ENCODE measurements at places on chromosomes 3 and 15.

GRCh38 chr15:71357321-71357732 is 242.1 kb downstream of the THSD4 start:
- DNase-seq, result no peak

DNA sequence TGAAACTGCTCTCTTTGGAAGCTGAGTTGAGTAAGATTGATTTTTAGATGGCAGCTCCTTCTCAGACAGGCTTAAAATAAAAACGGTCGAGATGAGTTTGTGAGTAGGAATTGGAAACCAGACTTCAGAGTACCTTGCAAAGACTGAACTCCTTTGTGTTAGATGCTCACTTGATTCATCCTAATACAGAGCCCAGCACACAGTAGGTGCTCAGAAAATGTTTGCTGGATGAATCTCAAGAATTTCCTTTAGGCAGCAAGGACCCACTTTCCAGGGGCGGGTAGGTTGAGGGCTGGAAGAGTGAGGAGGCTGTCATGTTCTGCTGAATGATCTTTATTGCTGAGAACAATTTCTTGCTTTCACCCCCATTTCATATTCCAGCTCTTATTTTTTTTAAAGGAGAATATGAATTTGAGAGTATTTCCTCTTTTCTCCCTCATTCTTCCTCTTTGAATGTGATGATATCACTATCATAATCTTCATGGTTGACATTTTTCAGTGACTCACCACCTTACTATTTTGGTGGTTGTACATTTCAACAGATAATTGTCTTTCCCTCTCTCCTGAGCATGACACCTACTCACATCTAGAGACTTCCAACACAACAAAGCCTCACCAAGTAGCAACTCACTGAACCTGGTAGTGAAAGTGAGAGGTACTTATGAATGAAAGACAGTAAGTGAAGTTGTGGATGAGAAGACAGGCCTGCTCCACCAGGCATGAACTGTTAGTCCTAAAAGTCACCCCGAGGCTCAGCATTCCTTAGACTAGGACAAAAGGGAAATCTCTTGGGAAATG is 113.3 kb downstream of the PDCD6IP start:
- DNase-seq, result no peak

GRCh38 chr3:52236424-52236886 is 2.5 kb downstream of the TWF2 start:
- no peak for DNase-seq

GRCh38 chr15:62052713-62053112 is 7.5 kb downstream of the VPS13C start:
- no peak for DNase-seq

DNA sequence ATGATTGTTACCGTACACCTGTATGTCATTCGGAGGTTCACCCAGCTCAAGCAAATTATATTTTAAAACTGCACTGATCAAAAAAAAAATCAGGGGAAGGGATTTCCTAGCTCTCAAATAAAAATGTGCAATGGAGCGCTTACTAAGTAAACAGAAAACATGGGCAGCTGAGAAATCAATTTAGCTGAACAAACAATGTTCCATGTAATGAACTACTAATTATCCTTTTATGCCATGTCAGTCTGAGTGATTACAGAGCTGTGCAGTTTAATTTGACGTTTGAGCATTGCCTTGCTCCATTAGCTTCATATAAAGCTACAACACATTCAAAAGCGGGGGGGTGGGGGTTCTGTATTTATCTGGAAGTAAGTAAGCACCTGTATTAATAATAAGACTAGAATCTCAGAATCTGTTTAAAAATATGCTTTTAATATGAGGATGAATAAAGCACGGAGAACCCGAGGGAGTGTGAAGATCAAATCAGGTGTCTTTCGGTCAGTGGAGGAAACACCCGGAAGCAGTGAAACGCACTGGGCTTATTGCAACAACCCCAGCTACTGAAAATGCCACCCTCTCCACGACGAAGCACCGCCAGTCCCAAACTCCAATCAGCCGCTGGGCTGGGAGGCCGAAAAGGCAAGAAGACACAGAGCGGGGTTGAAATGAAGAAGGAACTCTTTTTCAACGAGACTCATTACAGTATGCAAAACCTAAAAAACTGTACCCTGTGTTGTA is 196.5 kb upstream of the ATP11B start:
- DNase-seq, result no peak
